ENCODE measurements at places on chromosomes 3 and 15.
A peak's percentile ranks its signal among the peaks of the same experiment; 100 is the strongest.

GRCh38 chr3:146594843-146595482 lies 10.2 kb downstream of the PLSCR5 start:
- no peak for DNase-seq

GRCh38 chr15:59892985-59893384 lies 111.1 kb upstream of the FOXB1 start:
- DNase-seq, result no peak

- DNase-seq, result no peak
These were observed 100.4 kb upstream of the SEMA6D start for GRCh38 chr15:47616876-47617275.

DNA sequence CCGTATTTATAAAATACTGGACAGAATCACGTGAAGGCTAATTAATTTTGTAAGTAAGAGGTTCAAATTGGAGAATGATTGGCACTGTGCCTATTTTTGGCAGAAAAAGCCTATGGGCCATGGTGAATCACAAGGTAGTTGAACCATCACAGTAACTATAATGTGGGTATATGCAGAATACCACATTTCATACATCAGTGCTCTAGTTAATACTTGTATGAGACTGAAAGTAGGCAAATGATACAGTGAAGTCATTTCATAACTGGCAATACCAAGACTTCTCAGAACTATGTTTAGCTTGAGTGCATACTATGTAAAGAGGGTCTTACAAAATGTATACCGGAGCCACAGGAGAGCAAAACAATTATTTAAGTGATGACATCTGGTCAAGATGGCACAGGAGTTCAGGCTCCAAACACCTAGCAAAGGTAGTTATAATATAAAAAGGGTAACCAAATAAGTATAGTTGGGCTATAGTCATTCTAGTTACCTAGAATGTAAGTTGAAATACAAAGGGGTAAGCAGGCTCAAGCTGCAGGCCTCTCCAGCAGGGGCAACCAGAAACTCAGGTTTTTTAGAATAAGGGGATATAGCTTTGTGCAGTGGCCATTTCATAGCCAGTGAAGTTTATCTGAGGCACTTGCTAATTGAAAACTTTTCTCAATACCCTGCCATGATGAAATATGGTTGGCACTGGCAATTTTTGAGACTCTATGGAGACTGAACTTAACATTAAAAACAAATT lies 19.1 kb downstream of the GPR160 start:
- DNase-seq, result no peak

DNA sequence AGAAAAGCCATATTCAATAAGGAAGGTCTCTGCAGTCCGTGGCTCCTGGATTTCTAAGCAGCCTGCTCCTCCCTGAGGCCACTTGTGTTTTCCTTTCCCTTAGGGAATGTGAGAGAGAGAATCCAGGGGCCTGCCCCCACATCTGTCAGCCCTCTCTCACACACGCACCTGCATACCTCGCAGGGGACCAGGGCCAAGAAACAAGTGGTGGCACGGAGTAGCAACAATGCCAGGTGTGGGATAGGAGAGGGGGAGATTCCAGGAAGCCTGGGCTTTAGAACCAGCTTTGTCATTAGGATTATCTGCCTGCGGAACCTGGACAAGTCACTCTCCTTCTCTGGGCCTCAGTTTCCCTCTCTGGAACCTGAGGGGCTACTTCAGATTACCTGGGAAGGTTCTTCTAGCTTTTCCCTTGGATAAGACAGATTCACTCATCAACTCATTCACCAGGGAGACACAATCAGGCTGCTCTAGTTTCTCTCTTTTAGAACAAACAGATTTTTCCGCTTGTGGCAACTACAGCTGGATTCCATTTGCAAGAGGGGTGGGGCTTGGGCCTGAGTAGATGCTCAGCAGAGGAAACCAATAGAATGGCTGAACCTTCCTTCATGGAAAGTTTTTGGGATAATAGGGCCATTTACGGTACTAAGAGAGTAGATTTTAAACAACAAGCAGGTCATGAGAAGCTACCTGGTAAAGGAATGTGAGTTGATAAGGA lies 19.5 kb downstream of the BCL6 start:
- no peak for DNase-seq

DNA sequence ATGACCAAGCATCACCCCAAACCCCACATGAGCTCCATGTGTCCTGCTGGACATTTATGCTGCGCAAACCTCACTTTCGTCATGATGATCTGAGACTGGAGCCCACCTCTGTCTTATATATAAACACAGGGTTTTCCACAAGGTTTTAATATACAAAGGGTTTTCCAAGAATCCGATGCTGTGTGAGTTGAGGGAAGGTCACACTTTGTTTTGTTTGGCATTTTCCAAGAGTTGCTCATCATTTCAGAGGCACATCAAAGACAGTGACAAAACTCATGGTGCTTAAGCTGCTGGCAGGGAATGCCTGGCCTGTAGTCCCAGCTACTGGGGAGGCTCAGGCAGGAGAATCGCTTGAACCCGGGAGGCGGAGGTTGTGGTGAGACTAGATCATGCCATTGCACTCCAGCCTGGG lies 20.0 kb downstream of the EFCC1 start:
- no peak for DNase-seq

DNA sequence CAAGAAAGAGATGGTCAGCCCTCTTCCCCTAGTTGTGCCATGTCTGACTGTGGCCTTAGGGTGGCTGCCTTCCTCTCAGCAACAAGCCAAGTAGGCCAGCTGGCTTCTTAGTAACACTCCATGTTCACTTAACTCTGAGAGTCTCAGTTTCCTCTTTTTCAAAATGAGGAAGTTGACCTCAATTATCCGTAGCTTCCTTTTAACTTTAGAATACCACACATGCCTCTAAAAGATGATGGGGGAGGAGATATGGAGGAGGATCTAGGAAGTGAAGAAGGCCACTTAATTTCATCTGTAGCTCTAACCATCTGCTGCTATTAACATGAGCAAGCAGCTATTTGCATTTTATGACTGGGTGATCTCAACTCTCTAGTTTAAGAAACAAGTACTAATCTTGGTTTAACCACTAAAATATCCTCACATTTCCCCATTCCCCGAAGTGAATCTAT lies 32.9 kb downstream of the CD200R1L start:
- DNase-seq, result no peak

DNA sequence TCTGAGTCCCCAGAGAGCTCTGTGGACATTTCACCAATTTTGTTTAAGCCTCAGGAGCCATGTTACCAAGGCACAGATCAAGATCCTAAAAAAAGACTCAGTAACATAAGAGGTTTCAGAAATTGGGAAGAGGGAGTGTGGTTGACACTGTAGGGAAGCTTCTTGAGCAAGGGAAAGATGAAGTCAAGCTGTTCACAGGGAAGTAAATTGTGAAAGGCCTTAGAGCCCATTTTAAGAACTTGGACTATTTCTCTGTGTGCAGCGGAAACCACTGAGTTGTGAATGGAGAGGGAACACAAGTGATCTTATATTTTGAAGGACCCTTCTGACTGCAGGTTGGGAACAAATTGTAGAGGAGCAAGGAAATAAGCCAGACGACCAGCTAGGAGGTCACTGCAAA lies 18.7 kb downstream of the BCL2A1 start:
- no peak for DNase-seq

DNA sequence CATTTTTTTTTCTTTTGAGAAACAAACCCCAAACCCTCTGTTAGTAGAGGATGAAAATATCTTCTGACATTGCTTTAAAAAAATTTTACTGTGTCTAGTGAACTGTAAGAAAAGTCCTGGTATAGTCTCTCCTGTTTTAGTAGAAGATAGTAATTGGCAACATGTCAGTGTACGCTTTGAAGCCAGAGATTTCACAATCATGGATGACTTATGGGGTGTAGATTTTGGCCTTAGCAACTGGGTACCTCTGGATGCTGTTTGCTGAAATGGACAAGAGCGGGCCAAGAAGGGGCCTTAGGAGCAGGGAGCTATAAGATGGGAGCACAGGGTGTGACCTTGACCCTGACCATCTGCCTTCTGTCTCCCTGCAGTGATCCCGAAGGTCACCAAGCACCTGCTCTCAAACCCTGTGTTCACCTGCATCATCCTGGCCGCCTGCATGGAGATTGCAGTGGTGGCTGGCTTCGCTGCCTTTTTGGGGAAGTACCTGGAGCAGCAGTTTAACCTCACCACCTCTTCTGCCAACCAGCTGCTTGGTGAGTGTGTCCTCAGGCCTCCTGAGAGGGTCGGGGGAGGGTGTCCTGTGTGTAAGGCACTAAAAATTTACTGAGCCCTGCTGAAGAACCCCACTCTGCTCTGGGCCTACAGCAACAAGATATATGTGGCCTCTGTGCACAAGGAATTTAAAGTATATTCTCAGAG lies 266.7 kb downstream of the SLCO3A1 start:
- no peak for DNase-seq

DNA sequence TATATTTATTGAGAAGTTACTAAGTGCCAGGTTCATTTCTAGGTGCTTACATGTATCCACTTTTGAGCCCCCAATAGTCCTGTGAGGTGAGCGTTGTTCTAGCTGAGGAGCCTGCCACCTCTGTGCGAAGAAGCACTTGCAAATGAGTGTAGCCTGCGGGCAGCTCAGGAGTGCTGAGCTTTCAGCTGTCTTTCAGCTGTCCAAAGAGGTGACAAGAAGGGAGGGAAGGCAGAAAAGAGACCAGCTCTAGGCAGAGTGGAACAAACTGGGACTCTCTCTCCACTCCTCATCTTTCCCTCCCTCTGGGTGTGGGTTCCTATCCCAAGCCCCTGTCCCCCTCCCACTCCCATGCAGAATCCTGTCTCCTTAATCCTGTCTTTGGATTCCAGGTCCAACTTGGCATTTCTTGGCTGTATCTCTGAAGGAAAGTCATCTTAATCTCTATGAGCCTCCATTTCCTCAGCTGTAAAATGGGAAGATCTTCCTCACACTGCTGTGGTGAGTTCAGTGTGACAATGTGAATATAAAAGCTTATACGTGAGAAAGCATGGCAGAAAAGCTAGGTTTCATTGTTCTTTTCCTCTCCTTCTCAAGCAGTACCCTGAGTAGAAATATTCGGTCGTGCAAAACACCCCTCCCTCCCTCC lies 6.7 kb upstream of the SRP14 start:
- no peak for DNase-seq

DNA sequence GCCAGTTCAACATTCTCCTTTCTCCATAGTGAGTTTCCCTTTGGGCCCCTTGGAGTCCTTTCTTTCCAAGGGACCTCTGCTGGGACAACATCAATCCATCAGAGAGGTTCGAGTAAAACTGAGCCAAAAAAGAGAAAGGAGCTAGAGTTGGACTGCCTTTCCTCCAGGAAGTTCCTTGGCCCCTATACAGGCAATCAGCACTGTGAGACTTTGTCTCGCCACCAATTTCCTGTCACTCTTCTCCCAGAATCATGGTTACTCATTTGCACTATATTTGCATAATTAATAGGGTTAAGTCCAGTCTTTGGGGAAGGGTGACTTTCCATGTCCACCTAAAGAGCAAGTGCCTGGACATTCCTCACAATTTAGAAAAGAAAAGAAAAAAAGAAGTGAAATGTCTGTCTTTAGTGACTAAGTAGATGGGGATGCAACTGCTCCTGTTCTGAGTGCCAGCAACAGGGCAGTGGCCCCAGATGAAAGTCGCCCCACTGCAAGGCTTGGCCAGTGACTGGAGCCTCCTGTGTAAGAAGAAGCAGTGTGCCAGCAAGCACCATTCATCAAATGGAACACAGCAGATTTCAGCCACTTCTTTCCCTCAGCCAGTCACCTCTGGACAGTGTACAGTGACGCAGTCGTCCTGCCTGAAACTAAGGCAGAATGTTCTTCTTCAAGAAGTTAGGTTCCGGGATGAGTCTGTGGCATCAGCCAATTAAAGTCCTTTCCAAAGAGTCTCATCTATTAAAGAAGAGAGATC lies 91.6 kb downstream of the FSIP1 start:
- DNase-seq, result no peak

- DNase-seq, result no peak
These were observed 17.8 kb downstream of the UQCC5 start for GRCh38 chr3:52554026-52554755.

- DNase-seq, result no peak
These were observed 569.2 kb downstream of the ZBBX start for GRCh38 chr3:166810741-166811445.

GRCh38 chr15:92421976-92422375 lies 28.3 kb downstream of the ST8SIA2 start:
- no peak for DNase-seq

GRCh38 chr3:57234613-57235575 lies 7.4 kb downstream of the APPL1 start:
- DNase-seq, result no peak

- no peak for DNase-seq
These were observed 7.0 kb upstream of the NR2F2 start for GRCh38 chr15:96323319-96324145.

GRCh38 chr15:50075319-50075718 lies 43.7 kb downstream of the ATP8B4 start:
- no peak for DNase-seq

GRCh38 chr15:77185242-77185785 lies 114.4 kb upstream of the TSPAN3 start:
- DNase-seq, result no peak

DNA sequence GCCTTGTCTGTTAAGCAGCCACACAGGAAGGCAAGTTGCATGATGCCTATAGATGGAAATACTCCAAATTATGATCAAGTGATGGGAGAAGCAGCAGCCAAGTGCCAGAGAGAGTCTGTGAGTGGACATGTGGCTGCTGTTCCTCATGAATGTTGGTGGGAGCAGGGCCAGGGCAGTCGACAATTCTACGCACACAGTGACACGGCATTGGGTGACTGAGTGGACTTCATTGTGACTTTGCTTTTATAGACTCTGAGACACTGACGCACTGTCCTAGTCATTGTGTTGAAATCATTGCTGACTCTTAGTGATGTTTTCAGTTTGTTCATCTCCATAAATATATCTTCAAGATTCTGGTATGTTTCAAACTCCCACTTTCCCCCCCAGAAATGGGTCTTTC lies 246.3 kb upstream of the SEMA6D start:
- DNase-seq, result no peak

DNA sequence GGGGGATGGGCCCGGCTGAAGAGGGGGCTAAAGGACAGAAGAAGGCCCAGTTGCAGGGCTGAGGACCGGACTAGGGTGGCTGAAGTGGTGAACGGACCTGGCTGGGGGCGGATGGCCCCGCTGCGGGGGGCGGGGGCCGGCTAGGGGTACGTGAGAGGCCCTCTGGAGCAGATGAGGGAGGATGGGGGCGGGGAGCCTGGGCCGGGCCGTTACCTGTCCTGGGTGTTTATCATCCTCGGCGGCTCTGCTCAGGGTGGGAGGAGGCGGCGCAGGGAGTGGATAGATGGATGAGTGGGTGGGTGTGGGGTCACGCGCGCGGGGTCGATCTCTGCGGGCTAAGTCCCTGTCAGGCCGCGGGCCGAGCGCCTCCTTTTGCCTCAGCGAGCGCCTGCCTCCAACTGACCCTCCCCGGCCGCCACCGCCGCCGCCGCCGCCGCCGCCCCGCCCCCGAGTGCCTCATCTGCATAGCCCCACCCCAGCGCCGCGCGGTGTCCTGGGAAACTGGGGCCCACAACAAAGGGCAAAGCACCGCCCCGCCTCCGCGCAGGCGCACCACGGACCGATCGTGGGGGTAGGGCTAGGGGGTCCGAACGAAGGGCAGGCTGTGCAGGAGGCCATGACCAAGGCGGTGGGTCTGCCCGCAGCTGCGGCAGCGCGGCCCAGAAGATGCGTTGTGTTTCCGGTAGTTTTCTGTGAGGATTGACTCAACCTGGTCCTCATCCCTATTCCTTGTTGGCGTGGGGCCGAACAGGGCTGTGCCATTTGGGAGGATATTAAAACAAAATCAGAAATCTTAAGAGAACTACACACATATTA lies 72.4 kb downstream of the RBPMS2 start:
- peak; percentile 61 for DNase-seq

GRCh38 chr15:99324082-99324620 lies 72.9 kb downstream of the LRRC28 start:
- DNase-seq, result peak; percentile 60

GRCh38 chr15:66993874-66994696 lies 71.3 kb upstream of the SMAD3 start:
- no peak for DNase-seq
